ENCODE measurements at places on chromosomes 2 and 18. TPM values are rescaled to one million over a fixed set of nuclear protein-coding genes. Genes with fewer than 3 reads are reported as not detected.

The CDKL4 gene
- 0.53 TPM for total RNA-seq

The DNAJC5G gene
- not detected for total RNA-seq

The KCNJ13 gene
- total RNA-seq: not detected

The CNDP1 gene
- total RNA-seq: 0.31 TPM

The FBXO15 gene
- 2.6 TPM for total RNA-seq

The AKAIN1 gene
- not detected for total RNA-seq

The ESCO1 gene
- 17.0 TPM for total RNA-seq

The TRIB2 gene
- 184 TPM for total RNA-seq

The BCL2 gene
- total RNA-seq: 47.3 TPM

The FAM124B gene
- total RNA-seq: 6.3 TPM

The KRTCAP3 gene
- total RNA-seq: 2.6 TPM
